ENCODE measurements at places on chromosomes 6 and 20. TPM values are rescaled to one million over a fixed set of nuclear protein-coding genes. Genes with fewer than 3 reads are reported as not detected.

The LKAAEAR1 gene
- 0.73 TPM for total RNA-seq

The HAO1 gene
- total RNA-seq, result 0.09 TPM

DNA sequence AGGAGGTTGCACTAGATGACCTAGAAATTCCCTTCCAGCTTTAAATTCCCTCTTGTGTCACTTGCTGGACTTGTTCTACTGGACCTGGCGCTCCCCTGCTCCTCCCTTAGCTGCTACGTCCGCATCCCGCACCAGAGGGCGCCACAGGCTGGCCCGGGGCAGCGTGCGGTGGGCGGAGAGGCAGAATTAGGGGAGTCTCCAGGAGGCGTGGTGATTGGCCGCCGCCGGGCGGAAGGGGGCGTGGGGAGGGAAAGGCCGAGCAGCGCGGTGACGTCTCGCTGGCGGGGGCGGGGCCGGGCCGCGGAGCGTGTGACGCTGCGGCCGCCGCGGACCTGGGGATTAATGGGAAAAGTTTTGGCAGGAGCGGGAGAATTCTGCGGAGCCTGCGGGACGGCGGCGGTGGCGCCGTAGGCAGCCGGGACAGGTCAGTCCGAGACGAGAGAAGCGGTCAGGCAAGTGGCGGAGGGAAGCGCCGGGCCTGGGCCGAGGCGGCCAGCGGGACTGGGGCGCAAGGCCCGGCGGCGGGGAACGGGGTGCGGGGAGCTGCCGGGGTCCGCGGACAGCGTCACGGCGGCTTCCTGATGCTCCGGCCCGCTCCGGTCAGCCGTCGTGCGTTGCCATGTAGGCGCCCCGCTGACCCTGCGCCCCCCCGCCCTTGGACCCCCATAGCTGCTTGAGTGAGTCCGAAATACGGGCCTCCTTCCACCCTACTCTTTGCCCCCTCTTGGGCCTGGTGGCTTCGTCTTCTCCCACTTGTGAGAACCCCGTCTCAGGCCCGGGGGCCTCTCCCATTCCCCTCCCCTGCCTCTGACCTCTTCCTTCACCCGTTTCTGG is at the start of gene PPARD:
Gene PPARD (plus strand): TSS at position 301 of the 834 bp plus-strand sequence. CDS start 68,530 bp downstream, outside the sequence.
- peak; percentile 99 for DNase-seq

The EYA4 gene
- total RNA-seq, result 0.32 TPM

DNA sequence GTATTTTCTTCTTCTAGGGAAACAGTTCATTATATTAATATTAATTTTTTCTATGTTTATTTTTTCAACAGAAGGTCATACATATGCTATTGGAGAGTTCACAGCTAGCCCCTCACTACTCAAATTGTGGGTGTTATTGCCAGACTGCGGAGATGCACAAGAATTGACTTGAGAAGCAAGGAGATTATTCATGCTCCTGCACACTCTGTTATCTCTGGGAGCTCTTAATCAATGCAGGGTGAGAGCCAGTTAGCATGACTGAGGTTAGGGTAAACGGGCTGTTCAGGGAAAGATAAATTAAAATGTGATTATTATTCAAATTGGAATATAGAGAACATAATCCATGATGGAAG is 48.9 kb upstream of the DEFB112 start:
- DNase-seq, result no peak

GRCh38 chr6:54609981-54610380 is 236.6 kb upstream of the FAM83B start:
- DNase-seq, result no peak

GRCh38 chr6:70847106-70848084 is 109.5 kb downstream of the B3GAT2 start:
- no peak for DNase-seq

The ESR1 gene
- total RNA-seq, result 1.3 TPM

The GNL1 gene
- total RNA-seq, result 85.7 TPM

- DNase-seq, result peak; percentile 58
These were observed at the start of gene SOX18 for GRCh38 chr20:64049060-64049877. SOX18 (minus strand) TSS chr20:64049639; CDS start chr20:64049516, 123 bp downstream.

GRCh38 chr6:31666337-31666965 is 571 bp downstream of the CSNK2B start:
- no peak for DNase-seq

Data from WTC11 (cell line).